ENCODE measurements at places on chromosomes 2 and 18.

- no peak for DNase-seq
Observed at GRCh38 chr18:25190472-25190871, 161.5 kb downstream of the ZNF521 start.

GRCh38 chr2:112639936-112640335 lies 5.8 kb upstream of the SLC20A1 start:
- DNase-seq: no peak

GRCh38 chr2:240848900-240849680 lies 19.5 kb upstream of the AGXT start:
- no peak for DNase-seq

GRCh38 chr2:170521299-170521698 lies 193.8 kb upstream of the SP5 start:
- no peak for DNase-seq

- DNase-seq: peak; percentile 37
Observed at GRCh38 chr2:197052356-197052755, 125.8 kb upstream of the PGAP1 start.

- DNase-seq: no peak
Observed at GRCh38 chr2:215745331-215745730, 268.0 kb downstream of the MREG start.

GRCh38 chr18:73366713-73367112 lies 498.9 kb upstream of the NETO1 start:
- no peak for DNase-seq

DNA sequence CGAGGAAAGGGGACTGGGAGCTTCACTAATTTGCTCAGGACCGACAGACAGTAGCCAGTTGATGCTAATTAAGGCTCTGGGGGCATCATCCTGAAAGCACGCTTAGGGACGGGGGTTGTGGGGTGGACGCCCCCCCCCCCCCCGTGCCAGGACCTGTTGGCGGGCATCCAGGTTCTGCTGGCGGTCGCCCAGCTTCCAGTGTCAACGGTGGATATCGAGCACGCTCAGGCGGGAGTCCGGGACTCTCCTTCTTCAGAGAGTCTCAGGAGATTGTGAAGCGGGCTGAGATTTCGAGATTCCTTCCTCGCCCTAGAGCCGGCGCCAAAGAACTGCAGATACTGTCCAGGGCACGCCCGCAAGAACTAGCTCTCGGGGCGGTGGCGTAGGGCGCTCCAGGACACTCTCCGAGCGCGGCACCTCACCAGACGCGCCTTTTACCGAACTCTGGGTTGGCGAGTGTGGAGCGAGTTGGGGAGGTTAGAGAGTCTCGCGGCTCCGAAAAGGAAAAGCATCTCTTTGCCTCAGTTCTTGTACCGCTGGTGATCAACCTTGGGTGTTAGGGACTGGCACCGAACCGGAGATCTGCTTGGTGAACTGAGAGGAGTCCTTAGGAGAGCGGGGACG lies 5.6 kb downstream of the RAX start:
- DNase-seq: no peak

- no peak for DNase-seq
Observed at GRCh38 chr2:44201648-44202165, 33.0 kb downstream of the PPM1B start.

GRCh38 chr2:132671151-132671835 lies 1.3 kb upstream of the LYPD1 start:
- DNase-seq: no peak

DNA sequence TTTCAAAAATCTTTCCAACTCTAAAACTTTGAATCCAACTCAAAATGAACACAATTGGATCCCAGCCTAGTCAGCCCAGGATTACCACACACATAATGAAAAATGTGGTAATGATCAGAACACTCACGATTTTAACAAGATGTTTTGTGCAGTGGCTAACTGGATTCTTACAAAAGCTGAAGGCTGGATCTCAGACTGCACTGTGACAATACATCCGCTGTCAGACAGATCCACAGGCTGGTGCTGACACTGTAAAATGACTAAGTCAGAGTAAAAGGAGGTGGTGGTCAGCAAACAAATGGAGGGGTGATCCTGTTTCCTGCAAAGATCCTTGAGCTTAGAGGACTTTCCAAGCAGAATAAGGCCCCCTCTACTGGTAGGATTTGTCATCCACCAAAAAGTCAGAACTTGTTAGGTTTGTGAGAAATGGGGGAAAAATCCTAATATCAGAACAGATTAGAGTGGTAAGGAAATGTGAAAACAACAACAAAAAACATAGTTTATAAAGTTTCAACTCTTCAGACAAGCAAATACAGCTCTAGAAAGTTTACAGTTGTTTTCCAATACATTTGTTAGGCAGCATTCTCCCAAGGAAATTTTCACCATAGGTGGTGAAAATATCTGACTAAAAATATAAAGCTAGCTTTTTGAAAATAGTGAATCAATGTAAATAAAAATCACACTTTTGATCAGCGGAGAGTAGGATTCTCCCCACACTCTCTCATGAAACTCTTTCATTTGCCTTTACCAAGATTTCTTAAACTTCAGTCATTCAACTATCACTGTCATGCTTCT lies 211.9 kb downstream of the AGPS start:
- DNase-seq: peak; percentile 43

- DNase-seq: peak; percentile 3
Observed at GRCh38 chr2:26691881-26692278, 642 bp upstream of the KCNK3 start.

- no peak for DNase-seq
Observed at GRCh38 chr2:27729198-27729597, 42.3 kb upstream of the MRPL33 start.

DNA sequence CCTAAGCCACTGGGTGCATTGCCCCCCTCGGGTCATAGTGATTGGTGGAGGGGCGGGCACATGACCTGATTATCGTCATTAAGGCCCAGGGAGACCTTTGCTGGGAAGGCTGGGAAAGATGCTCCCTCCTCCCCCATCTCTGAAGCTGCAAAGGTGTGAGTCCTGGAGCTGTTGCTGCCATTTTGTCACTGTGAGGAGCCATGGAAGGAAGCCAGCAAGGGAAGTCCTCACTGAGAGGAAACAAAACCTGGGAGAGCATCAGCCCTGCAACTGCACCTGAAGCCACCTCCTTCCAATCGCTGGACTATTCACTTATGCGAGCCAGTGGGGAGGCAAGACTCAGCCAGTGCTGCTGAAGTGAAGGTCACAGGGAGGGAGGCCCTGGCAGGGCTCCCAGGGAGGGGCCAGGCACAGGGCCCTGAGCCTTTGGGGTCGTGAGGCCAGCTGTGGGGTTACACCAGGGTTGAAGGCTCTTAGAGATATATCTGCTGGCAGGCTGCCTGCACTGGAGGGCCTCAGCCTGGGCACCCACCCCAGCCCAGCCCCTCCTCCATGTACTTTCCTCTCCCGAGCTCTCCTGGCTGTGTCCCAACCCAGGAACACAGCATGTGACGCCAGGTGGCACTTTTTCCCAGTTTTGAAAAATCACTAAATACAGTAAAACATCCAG lies 10.7 kb upstream of the FAHD2A start:
- no peak for DNase-seq

- DNase-seq: no peak
Observed at GRCh38 chr2:3117650-3118216, 259.9 kb downstream of the EIPR1 start.

DNA sequence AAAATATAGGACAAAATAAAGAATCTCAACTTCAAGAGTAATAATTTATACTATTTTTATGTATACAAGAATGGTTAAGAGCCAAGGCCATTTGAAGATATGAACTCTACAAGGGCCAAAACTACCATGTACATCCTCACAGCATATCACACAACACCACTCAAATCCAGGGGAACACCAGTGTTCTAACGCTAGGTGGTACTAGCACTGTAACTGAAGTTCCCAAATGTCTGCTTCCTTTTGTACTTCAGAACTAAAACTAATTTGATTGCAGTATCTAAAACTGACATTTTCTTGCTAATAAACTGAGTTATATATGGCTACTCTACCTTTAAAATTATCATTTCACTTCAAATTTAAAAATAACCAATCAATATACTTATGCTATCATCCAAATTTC lies 47.0 kb downstream of the REV1 start:
- DNase-seq: no peak

DNA sequence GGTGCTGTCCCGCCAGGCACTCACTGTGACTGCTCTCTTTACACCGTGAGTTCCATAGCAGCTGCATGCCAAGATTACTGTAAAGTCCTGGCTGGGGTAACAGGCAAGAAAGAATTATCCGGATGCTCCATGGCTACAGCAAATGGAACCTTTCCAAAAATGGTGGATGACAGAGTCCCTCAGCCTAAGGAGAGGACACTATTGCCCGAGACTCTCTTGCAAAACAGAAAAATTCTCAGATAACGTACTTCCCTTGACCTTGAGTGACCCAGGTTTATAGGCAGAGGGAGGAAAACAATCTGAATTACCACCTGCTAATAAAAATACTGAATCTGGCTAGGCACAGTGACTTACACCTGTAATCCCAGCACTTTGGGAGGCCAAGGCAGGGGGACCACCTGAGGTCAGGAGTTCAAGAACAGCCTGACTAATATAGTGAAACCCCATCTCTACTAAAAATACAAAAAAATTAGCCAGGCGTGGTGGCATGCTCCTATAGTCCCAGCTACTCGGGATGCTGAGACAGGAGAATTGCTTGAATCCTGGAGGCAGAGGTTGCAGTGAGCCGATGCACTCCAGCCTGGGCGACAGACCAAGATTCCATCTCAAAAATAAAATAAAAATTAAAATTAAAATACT lies 4.5 kb downstream of the CYS1 start:
- DNase-seq: no peak

DNA sequence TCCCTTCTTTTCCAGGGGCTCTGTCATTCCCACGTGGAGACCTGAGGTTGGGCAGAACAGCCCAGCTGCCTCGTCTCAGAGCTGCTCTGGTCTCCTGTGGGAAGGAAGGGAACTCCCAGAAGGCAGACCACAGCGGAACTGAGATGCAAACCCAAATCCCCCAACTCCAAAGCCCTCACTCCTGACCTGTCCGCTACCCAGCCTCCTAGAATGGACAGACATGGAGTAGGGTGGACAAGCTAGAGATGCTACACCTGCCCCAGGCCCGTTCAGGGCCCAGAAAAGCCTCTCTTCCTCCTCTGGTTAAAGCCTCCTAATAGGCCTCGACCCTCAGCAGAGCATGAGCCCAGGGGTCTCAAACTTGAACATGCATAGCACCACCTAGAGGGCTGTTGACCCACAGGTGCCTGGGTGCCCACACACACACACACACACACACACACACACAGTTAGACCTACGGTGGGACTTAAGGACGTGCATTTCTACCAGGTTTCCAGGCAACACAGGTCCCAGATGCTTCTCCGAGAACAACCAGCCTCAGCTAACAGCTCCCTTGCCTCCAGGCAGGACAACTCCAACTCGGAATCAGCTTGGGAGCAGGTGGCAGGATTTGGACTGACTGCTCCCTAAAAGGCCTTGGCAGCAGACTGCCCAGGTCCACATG lies 93.5 kb downstream of the TNS1 start:
- no peak for DNase-seq

- DNase-seq: no peak
Observed at GRCh38 chr2:114108824-114109416, 219.0 kb downstream of the ACTR3 start.

DNA sequence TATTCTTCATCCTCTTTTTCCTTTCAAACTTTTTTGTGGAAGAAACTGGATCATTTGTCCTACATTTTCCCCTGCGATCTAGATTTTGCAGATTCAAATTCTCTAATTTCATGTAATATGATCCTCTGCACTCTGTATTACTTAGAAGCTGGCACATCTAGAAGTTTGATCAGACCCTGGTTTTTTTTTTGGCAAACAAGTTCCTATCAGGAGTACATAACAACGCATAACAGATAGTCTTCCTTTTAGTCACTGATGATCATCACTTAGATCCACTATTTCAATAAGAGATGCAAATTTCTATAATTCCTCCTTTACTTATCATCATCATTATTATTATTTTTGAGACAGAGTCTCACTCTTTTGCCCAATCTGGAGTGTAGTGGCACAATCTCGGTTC lies 117.1 kb downstream of the CDH2 start:
- DNase-seq: no peak

DNA sequence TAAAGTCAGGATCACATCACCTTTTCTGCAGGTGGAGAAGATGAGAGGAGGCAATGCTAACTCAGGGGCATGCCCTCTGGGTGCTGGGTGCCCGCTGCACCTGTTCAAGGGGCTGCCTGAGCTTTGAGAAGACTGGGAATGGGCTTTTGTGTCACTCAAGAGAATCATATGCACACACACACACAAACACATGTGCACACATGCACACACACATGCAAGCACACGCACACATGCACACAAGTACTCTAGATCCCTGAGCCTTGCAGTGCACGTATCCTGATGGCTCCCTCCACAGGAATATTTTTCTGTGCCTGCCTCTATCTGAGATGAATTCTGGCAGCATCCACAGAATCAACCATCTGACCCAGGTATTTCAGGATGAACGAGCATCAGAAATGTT lies 110.0 kb upstream of the TEX51 start:
- no peak for DNase-seq

GRCh38 chr2:43075054-43075593 lies 151.3 kb downstream of the ZFP36L2 start:
- DNase-seq: no peak
